Stimulated activated CD4-positive, alpha-beta T cell treated with anti-CD3 and anti-CD28 coated beads, Interleukin-2, amount 100 ng/mL, for 48 hours (primary cell): ENCODE measurements at places on chromosomes 2 and 18.

- DNase-seq, result no peak
Observed at GRCh38 chr2:131092458-131093005, 728 bp downstream of the FAM168B start.

DNA sequence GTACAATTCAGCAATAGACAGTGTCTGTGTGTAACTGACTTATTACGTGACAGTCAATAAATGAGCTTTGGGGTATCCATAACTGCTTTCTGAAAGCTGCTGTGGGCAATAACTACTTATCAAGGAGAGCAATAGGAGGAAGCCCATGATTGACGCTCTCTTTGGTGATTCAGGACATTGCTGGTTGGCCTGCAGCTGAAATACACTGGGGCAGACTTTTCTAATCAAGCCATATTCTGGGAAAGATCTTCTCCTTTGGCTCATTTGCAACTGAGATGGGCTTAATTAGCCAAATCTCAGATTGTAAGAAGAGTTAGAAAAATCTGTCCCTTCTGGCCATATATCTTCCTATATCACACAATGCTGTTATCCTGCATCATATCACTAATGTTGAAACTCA lies 24.0 kb upstream of the CCBE1 start:
- DNase-seq, result no peak

GRCh38 chr2:63122921-63123320 lies 72.3 kb downstream of the OTX1 start:
- no peak for DNase-seq

DNA sequence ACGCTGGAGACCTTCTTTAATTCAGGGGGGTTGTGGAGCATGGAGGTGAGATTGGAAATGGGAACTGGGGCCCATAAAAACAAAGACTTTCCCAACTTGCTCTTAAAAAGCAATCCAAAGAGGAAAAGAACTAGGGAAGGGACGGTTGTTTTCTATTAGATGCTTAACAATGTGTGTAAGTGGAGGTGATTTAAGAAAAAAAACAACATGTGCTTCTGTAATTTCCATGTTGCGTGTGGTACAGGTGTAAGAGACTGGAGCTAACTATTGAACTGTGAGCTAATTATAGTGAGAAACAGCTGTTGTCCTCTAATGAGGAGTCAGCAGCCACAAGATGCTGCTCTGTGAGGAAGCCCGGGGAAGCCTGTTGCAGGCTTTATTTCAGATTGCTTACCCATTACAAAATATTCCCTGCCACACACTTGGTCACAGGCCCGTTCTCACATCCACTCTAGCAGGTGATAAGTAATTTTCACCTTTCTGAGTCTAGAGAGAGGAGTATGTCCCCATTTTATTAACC lies 280.6 kb upstream of the PARD3B start:
- DNase-seq, result no peak

DNA sequence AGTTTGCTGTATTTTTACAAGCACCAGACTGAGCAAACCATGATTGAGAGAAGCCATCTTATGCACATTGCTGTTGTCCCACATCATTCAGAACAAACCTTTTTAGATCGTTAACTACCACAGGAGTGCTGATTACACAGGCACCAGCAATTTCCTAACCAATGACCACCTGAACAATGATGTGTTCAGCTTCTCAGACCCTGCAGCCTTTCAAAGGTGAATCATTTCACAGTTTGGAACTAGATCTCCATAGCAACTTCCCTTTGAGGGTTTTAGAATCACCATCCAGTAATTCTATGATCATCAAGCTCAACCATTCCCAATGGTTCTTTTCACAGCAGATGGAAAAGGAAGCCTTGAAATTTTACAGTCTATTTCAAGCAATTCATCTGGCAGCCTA lies 71.4 kb downstream of the OLA1 start:
- no peak for DNase-seq

DNA sequence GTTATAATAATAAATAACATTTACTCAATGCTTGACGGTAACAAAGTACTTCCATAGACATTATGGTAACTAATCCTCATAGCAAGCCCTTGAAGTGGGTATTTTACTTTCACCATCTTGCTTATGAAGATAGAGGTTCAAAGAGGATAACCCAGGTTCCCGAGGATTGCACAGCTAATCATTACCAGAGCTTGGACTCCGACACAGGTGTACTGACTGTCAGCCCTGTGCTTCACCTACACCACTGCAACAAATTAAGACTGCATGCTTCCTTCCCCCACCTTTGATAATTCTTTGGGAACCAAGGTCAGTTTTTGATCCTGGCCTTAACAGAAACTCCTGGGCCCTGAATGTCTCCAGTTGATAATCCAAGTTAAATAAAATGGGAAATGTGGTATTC lies 48.9 kb downstream of the FAM98A start:
- no peak for DNase-seq

GRCh38 chr2:128684523-128684922 lies 365.9 kb upstream of the HS6ST1 start:
- DNase-seq, result no peak

DNA sequence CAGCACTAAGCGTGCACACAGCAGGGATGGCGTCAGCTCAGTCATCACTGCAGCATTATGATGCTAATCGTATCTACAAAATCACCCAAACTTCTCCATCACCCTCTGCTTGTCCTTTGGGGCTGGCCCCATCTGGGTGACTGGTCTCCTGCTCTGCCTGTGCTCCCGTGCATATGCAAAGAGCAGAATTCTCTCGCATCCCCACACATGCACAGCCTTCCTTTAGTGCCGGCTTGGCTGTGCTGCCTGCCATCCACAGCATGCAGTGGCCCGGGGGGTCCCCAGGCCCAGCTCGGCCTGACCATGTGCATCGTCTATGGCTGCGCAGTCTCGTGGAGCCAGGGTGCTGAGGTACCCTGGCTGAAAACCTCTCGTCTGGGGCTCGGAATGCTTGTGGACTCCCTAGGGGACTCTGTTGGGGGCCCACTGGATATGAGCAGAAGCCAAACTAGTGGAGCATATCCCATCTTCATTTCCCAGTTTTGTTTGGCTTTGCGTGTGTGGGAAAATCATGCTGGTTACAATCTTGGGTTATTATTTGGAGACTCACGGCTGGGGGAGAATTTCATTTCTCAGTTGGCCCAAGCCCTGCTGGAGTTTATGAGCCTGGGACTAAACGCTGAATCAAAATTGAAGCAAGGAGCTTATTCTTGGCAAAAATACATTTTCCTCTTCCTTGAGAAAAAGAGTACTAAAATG lies 70.9 kb upstream of the HS6ST1 start:
- DNase-seq, result no peak

- DNase-seq, result no peak
Observed at GRCh38 chr2:58834404-58834803, 593.3 kb upstream of the FANCL start.

DNA sequence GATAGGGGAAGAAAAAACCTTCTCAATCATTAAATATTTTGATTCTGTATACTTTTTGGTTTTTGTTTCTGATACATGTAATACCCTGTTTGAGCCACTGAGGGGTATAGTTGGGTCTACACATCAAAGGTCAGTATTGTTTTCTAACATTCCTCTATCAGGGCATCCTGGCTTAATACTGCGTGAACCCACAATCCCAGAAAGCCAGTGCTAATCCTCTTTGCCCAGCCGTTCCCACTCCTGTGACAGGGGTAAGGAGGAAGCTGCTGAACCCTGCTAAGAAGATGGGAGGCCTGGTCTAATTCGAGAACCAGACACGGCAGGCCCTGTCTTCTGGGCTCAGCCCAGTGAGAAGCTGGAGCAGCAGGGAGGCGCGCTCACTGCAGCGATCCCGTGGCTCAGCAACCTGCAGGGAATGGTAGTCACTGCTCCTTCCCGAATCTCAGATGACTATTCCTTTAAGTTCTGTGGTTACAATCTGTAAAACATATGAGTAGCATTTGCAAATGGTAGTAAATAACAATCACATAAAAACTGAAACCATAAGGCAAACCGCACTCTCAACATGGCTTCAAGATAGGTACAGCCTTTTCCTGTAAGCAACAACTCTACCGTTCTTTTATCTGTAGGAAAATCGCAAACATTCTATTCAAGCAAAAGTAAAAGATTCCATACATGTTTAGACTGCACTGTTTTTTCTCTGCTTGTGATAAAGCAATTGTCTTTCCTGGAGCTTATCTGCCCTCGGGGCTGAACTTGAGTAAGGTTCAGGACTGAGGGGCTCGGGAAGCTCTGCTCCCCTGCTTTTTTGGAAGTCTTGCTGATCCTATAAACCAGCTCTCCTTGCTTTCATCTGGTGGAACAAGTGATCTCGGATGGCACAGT lies 87.0 kb downstream of the EPB41L3 start:
- DNase-seq, result peak; percentile 4

- no peak for DNase-seq
Observed at GRCh38 chr2:75521225-75521872, 39.4 kb downstream of the EVA1A start.

DNA sequence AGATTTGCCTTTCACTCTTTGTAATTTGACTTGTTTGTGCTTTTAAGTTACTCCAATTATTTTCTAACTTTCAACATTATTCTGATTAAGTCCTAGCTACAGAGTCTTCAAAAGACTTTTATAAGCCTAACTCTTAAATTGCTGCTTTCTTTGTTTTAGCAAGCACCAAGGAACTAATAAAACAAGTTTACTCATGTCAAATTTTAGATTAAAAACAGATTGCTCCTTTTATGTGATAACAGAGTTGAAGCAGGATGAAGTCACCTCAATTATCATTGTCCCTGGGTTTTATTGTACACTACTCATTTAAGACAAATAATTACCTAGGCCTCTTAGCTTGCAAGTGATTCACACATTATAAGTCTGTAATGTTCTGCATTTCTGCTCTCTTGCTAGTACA lies 678.4 kb downstream of the ERBB4 start:
- DNase-seq, result no peak

GRCh38 chr2:111910609-111911277 lies 12.3 kb downstream of the MERTK start:
- DNase-seq, result no peak

DNA sequence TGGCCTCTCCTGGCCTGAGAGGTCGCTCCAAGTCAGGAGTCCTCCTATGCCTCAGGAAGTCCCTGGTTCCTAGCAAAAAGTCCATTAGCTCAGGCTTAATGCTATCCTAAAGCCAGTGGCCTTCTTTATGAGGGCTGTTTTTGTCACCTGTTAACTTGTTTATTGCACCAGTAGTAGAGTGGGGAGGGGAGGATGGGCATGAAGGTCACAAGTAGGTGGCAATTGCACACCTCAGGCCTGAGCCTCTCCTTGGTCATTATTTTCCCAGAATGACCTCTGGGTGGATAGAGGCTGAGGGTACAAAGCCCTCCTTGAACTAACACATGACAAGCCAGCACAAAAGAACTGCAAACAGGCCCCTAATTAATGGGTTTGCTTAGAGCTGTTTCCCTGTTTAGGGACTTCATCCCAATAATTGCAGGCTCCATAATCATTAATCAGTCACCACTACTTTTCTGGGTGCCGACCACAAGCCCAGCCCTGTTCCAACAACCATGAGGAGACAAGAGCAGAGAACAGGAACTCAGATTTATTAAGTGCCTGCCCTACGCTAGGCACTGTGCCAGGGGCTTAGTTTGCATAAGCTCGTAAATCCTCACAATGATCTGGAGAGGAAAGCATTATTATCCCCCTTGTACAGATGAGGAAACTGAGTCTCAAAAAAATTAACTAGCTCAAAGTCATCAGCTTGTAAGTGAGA lies 123.0 kb upstream of the PKDCC start:
- no peak for DNase-seq

- DNase-seq, result no peak
Observed at GRCh38 chr2:175679231-175679630, 322.8 kb downstream of the LNPK start.

DNA sequence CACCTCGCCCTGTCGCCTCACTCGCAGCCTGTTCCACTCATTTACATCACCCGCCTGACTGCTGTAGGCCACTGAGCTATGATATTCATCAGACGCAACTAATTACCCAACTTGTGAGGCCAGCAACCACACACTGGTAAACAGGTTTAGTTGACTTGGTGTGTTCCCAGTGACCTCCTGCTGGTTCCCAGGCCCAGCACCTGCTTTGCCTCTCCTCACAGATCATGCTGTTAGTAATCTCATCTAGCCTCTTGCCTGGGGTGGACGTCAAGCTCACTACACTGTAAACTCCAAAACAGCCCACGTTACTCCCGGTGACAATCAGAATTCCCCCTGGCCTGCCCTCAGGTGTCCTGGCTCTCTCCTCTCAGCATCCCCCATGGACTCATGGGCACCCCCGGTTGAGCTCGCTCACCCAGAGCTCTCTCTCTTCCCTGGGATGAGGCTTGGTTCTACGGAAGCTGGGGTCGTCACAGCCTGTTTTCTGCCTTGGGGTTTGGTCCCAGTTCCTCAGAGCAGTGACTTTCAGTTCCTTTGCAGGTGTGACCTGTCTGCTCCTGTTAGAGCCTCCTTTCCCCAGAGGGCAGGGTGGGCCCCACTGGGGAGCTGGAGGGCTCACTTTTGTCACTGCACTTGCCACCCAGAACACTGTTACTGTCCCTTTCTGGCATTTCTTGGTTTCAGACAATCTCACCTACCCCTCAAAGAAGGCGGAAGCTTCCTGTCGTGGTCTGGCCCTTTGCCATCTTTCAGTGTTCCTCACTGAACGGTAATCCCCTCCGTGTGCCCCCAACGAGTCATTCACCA lies 40.3 kb downstream of the INPP5D start:
- DNase-seq, result no peak

DNA sequence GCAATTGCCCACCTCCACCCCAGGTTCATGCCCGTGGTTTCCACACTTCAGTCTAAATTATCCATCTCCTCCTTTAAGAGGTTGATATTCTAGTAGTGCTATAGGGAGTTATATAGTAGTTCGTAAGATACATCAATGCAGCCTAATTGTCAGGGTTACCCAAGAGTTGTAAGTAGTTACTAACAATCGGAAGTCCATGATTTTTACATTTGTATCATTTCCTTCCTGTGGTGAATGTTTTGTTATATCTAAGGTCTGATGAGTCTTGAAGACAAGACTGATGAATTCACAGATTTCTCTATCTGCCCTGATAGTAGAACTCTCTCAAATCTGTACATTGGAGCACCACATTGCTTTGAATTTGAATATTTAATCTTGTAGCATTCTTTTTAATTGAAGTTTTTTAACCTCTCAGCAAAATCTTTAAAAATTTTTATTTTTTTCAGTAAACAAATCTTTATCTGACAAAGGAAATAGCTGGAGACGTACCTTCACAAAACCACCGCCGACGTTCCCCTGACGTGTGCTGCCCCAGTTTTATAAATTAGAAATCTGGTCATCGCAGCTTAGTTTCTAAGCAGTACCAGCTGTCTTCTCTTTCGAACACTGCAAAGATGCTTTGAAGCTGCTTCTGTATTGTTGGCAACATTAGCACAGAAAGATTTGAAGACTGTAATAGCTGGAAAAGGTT lies 264.5 kb downstream of the SOCS6 start:
- DNase-seq, result no peak

- no peak for DNase-seq
Observed at GRCh38 chr2:176852667-176853066, 359.9 kb upstream of the HNRNPA3 start.
